H4 (cell line): ENCODE measurements at places on chromosomes 1 and 21. TPM values are rescaled to one million over a fixed set of nuclear protein-coding genes. Genes with fewer than 3 reads are reported as not detected.

- DNase-seq, result no peak
Observed at GRCh38 chr1:34712007-34712688, 42.7 kb upstream of the GJB5 start.

Gene LCA5L
- 1.4 TPM in 2 replicates for total RNA-seq

DNA sequence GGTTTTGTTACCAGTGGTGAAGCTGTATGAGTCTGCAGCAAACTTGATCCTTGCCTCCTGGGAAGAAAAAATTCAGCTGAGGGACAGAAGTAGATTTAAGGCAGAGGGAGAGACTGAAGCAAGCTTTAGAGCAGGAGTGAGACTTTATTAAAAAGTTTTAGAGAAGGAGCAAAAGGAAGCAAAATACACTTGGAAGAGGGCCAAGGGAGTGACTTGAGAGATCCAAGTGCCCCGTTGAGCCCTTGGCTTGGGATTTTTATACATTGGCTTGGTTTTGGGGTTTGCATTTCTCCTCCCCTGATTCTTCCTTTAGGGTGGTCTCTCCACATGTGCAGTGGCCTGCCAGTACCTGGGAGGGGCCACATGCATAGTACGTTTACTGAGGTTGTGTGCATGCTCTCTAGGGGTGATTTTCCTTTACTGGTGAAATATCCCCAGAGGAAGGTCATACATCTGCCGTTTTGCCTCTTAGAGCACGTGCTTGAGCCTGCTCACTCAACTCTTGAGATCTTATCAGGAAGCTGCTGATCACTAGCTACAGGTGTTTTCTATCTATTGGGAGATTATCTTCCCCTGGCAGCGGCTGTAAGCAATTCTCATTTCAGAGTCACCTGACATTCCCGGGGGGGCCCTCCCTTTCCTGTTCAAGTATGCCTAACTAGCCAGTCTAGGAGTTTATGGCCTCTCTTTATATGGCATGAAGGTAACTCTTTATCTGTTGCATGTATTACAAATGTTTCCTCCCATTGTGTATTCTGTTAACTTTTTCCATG lies 20.3 kb downstream of the FASLG start:
- no peak for DNase-seq

DNA sequence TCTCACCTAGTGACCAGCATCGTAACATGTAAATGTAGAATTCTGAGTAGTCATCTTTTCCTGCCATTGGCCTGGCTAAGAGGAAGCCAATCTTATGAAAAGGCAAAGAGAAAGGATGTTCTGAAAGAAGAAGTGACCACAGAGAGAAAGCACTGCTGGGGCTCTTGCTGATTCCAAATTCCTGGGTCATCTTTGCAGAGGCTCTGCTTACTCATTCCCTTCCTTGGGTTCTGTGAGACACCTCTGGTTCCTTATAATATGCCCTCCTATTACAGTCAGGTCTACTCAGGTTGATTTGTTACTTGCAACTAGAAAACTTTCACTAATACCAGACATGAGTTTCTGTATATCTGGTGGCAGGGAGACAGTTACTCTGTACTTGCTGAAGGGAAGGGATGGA lies 198.8 kb upstream of the C8B start:
- no peak for DNase-seq

DNA sequence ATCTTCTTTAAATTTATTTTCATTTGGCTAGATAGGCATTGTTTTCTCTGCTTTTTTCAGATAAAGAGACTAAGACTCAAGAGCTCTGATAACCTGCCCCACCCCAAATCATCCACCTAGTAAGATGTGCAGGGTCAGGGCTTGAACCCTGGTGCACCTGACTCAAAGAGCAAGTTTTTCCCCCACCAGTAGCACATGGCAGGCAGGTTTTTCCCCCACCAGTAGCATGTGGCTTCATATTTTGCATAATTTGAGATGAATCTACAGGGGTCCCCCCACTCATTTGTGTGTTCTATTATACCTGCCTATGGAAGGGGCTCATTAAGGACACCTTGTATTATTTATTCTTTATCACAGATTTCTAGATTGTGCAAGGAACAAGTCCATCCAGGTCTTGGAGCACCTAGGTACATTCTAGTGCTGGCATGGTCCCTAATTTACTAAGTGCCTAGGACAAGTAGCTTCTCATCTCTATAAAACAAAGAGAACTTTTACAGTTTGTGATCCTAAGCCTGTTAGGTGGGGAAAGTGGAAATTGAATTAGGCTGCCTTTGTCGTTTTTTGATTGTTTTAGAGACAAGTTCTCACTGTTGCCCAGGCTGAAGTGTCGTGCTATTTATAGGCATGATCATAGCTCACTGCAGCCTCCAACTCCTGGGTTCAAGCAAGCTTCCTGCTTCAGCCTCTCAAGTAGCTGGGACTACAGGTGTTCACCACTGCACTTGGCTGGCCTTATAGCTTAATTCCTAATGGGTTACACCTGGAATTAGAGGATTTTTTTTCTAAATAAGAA lies 13.2 kb upstream of the CTSE start:
- no peak for DNase-seq
